ENCODE measurements at places on chromosomes 2 and 18. TPM values are rescaled to one million over a fixed set of nuclear protein-coding genes. Genes with fewer than 3 reads are reported as not detected.

The SDC1 gene
- 0.98 TPM for total RNA-seq

- DNase-seq: no peak
Observed at GRCh38 chr2:103963146-103963725, 890.7 kb upstream of the POU3F3 start.

- no peak for DNase-seq
Observed at GRCh38 chr2:146579147-146579930, 1265.5 kb upstream of the ACVR2A start.

DNA sequence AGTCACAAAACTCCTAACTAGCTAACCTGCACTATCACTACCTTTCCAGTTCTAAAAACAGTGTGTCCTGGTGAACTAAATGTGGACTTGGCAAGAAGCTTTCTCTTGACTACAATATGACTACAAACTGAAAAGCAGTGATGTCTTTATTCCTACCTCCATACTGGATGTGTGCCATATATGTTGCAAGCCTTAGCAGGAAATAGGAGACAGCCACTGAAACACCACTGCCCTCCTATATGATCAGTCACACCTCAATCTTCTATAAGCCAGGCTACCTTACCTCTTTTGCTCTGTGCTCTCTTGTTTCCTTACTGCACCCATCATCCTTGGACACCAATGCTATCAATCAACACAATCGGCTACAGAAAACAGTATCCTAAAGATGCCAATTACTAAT lies 34.1 kb downstream of the SS18 start:
- DNase-seq: no peak

DNA sequence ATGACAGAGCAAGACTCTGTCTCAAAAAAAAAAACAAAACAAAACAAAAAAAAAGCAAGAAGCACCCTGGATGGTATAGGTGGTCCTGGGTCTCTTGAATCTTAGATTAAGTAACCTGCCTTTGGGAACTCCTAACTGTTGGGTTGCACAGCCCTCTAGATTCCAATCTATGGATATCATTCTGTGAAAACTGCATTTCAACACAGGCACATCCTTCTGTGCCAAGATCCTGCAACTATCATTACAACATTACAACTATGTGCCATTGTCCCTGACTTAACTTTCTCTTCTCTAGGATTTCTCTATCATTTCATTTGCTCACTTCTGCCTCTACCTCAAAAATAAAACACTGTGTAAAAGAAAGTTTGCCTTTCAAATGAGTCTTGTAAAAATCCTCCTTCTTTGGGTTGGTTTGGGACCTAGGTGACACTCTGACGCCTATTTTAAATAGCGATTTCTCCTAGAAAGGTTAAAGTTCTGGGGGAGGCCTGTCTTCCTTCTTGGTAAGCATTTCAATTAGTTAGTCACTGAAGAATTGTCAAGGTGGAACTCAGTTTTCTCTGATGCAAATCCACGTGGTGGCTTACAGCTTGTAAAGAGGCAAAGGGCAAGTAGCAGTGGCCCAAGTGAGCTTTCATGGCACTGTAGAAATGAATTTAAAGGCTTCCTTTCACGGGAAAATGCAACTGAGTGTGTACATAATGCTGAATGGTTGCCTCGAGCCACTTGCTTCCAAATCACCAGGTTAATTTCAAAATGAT lies 9.2 kb downstream of the LGALSL start:
- no peak for DNase-seq

DNA sequence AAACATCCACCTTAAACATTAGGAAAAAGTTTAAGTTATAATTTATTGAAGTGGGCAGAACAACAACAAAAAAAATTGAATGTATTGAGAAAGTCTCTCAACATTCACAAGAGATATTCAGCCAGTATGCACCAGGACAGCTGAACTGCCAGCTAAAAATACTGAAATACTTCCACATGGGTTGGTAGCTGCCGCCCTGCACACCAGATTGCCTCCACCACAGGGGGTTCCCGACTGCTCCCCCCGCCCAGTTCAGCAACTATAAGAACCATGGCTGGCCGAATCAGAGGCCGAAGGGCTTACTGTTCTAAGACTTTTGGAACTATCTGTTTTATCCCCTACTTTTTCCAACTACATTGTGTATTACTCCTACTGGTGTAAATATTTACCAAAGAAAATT lies 150.0 kb upstream of the LRP1B start:
- DNase-seq: no peak

DNA sequence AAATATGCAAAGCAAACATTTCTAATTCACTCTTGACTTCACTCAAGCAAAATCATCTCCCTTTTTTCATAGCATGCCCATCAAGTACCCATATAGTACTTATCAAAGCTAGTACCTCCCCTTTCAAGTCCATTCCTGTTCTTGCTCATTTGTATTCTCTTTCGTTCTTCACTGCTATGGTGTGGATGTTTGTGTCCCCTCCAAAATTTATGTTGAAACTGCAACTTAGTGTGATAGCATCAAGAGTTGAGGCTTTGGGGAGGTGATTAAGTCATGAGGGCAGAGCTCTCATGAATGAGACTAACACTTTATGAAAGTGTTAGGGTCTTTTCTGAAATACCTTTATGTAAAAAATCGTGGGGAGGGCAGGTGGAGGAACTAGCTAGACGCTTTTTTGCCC lies 52.9 kb downstream of the RNU4ATAC start:
- DNase-seq: no peak

The NEB gene
- 2.2 TPM for total RNA-seq

The CDC42EP3 gene
- 53.1 TPM for total RNA-seq

The NPPC gene
- total RNA-seq: 0.67 TPM

- no peak for DNase-seq
Observed at GRCh38 chr18:2891526-2892431, 45.0 kb downstream of the EMILIN2 start.

DNA sequence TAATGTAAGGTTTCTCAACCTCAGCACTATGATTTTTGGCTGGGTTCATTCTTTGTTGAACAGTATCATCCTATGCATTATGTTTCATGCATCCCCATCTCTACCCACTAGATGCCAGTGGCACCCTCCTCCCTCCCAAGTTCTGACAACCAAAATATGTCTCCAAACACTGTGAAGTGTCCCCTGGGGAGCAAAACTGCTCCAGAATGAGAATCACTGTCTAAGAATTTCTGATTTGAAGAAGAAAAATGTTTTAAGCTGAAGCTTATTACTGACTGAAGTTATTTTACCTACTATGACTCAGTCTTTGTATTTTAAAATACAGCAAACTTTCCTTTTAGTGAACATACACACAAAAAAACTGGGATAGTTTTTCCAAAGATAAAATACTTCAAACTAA lies 3.4 kb downstream of the THADA start:
- DNase-seq: no peak

The IL1R1 gene
- total RNA-seq: 49.9 TPM

The ACTR1B gene
- 62.9 TPM for total RNA-seq

DNA sequence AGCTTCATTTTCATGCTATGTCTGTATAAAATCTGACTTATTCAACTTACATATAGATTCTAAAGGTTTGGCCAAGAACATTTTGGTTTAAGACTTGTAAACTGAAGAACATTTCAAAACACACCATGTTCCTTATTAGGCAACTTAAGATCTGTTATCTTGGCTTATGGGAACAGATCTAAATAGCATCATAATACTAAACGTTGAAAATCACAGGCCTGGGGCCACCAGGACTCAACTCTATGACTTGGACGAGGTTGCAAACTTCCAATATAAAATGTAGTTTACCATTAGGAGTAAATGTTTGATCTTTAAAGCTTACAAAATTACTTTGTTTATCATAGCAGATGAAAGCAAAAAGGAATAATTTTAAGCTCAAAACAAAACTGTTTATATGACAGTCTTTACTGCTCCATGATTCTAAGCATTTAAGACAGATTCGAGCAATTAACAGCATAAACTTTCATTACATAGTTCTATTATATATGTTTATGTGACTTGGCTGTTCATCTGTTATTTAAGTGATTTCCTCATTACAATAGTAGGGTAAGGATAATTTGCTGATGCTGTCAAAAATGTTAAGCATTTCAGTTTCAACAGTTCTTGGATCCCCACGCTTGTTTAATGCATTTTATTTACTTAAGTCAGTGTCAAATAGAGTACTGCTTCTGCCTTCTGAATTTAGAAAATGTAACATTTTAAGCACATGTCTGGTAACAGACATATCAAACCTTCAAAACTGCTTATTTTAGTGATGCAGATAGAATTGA lies 8.3 kb downstream of the TCF4 start:
- no peak for DNase-seq

- no peak for DNase-seq
Observed at GRCh38 chr18:75339936-75340605, 87.4 kb downstream of the SMIM21 start.

The REG1B gene
- 2.3 TPM for total RNA-seq

- no peak for DNase-seq
Observed at GRCh38 chr18:32920796-32921787, 148.3 kb upstream of the KLHL14 start.

DNA sequence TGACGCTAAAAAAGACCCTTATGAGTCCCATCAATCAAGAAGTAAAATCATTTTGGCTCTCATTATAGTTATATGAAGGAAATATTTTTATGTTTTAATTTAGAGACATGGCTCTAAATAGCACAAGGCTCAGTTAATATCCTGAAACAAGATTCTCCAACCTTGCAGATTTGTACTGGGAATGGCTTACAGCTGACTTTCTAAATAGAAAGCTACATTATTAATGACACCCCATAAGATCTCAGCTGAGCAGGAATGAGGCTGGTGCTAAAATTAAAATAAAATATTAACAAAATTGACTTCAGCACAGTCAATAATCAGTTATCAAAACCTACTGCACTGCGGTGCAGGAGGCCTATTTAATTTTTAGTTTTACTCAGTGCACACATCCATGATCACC lies 136.9 kb downstream of the SLC39A10 start:
- no peak for DNase-seq

DNA sequence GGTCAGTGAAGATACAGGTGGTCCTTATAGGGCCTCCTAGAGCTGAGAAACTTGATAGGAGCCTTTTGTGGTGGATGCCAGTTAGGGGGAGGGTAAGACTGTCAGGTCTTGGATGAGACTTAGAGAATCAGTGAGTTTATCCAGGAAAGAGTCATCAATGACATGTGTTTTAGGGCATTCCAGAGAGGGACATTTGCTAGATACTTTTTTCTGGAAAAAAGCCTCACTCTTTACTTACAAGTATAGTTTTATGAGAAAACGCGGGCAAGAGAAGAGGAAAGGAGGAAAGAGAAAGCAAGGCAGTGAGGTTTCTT lies 24.5 kb upstream of the MSGN1 start:
- DNase-seq: no peak

GRCh38 chr2:222159221-222159620 lies 139.6 kb downstream of the PAX3 start:
- no peak for DNase-seq

- DNase-seq: peak; percentile 26
Observed at GRCh38 chr18:80191907-80192652, 55.2 kb downstream of the PARD6G start.

GRCh38 chr2:30239308-30239985 lies 8.1 kb downstream of the LBH start:
- DNase-seq: peak; percentile 80

The UGT1A9 gene
- not detected for total RNA-seq

DNA sequence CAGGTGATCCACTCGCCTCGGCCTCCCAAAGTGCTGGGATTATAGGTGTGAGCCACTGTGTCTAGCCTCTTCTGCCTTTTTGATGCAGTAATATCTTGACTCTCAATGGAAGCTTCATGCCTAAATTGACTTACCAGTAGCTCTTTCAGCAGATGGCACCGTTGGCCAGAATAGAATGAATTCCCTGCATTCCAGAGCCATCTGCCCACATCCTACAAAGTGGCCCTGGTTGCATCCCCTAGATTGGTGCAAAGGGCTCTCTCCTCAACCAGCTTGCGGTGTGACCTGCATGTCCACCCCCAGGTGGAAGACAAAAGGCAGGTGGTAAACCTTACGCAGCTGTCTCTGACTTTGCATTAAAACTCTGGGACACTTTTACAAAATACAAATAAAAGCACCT lies 4.4 kb upstream of the PARD6G start:
- DNase-seq: no peak

Data from sciatic nerve (tissue), 2 donors.